ENCODE measurements at places on chromosomes 6 and 20. TPM values are rescaled to one million over a fixed set of nuclear protein-coding genes. Genes with fewer than 3 reads are reported as not detected.

GRCh38 chr6:3222506-3223038 is 4.9 kb downstream of the TUBB2B start:
- no peak overlapping the region for H3K27ac ChIP-seq
- no peak overlapping the region for H3K4me3 ChIP-seq
- no peaks in the 10 kb centered on the region for H3K36me3 ChIP-seq

DNA sequence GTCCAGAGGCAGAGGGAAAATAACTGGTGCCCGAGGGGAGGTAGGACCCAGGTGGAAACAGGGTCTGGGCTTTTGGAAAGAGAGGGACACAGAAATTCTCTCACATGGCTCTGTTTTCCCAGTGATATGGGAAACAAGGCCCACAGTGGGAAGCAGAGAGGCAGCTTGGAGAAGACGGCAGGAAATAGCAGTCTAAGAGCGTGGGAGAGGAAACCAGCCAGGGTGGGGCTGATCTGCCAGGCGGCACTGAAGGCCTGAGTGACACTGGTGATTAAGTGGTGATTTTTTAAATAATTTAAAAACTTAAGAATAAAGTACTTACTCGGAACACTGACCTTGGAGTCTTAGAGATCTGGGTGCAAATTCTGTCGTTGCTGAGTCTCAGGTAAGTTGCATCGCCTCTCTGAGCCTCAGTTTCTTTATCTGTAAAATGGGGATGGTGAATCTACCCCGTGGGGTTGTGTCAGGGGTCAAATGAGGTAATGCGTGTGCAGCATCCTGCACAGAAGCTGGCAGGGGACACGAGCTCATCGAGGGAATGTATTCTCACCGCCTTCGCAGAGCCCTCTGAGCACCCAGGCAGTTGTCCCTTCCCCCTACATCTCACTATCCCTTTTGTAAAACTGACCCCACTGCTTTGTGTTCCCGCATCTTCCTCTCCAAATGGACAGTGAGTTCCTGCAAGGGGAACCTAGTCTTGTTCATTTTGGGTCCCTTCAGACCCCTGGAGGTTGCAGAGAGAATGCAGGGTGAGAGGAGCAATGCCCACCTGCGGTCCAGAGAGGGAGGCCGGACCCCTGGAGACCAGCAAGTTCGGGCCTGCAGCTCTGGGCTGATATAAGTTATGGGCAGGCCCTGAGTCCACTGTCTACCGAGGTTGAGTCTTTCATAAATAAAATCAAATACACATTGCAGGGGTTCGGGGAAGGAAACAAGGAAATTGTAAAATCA is 228.6 kb upstream of the PMEPA1 start:
- no peak overlapping the region for H3K27ac ChIP-seq
- H3K4me1 ChIP-seq, result no peaks in the 10 kb centered on the region
- no peak for DNase-seq
- H3K27me3 ChIP-seq, result no peaks in the 10 kb centered on the region

- no peak overlapping the region for H3K27ac ChIP-seq
- no peaks in the 10 kb centered on the region for H3K36me3 ChIP-seq
- no peak for DNase-seq
- H3K27me3 ChIP-seq, result no peaks in the 10 kb centered on the region
- H3K4me1 ChIP-seq, result no peaks in the 10 kb centered on the region
- H3K4me3 ChIP-seq, result no peak overlapping the region
Observed at GRCh38 chr6:112665114-112665513, 318.0 kb downstream of the RFPL4B start.

GRCh38 chr20:37226889-37227288 is 34.7 kb downstream of the GHRH start:
- no peak overlapping the region for H3K4me3 ChIP-seq
- H3K36me3 ChIP-seq, result peaks cover 64% of the 10 kb centered on the region
- no peak for DNase-seq
- H3K4me1 ChIP-seq, result peaks cover 36% of the 10 kb centered on the region
- peak overlapping the region; percentile 68 for H3K27ac ChIP-seq

- no peak for DNase-seq
- H3K4me1 ChIP-seq, result no peaks in the 10 kb centered on the region
- no peaks in the 10 kb centered on the region for H3K27me3 ChIP-seq
- H3K4me3 ChIP-seq, result no peak overlapping the region
Observed at GRCh38 chr6:83047065-83047754, 18.4 kb downstream of the UBE3D start.

- no peaks in the 10 kb centered on the region for H3K36me3 ChIP-seq
- no peak for DNase-seq
- peak overlapping the region; percentile 87 for H3K4me3 ChIP-seq
- peak overlapping the region; percentile 99 for H3K27ac ChIP-seq
- no peaks in the 10 kb centered on the region for H3K27me3 ChIP-seq
Observed at GRCh38 chr20:58893355-58894120, 41.0 kb downstream of the GNAS start.

DNA sequence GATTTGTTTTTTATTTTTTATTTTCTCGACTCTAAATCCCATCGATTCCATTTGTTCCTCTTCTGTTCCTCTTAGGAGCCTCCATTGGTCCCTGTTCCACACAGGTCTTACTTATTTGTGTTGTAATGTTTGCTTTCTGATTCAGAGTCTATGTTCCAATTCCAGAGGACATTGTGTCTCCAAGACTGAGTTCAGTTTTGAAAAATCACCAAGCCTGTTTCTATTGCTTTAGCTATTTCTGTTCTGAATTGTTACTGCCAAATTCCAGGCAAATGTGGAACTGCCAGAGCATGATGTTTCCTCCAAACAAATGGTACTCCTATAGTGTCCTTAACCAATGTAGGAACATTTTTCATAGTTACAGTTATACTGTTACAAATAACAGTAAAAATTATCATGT is 270.9 kb upstream of the SPTLC3 start:
- DNase-seq, result no peak
- H3K27ac ChIP-seq, result peak overlapping the region; percentile 80
- no peaks in the 10 kb centered on the region for H3K27me3 ChIP-seq
- no peaks in the 10 kb centered on the region for H3K4me1 ChIP-seq
- H3K36me3 ChIP-seq, result no peaks in the 10 kb centered on the region

- H3K27me3 ChIP-seq, result peaks cover 24% of the 10 kb centered on the region
- no peak for DNase-seq
- no peaks in the 10 kb centered on the region for H3K4me1 ChIP-seq
Observed at GRCh38 chr6:136923116-136923953, 1.2 kb downstream of the SLC35D3 start.

DNA sequence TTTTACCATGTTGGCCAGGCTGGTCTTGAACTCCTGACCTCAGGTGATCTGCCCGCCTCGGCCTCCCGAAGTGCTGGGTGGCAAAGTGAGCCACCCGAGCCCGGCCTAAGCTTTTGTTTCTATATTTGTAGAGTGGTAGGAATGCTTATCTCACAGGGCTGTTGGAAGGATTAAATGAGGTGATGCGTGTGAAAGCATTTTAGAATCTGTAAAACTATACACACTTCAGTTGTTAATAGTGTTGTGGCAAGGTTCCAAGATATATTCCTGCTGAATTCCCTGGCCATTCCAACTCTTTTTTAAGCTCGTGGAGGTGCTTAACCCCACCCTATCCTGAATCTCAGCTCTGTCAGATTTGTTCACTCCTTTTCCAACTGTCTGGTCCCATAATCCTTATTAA is 89.9 kb upstream of the AKIRIN2 start:
- peak overlapping the region; percentile 36 for H3K27ac ChIP-seq
- H3K4me3 ChIP-seq, result no peak overlapping the region
- no peak for DNase-seq
- H3K4me1 ChIP-seq, result peaks cover 8% of the 10 kb centered on the region
- H3K27me3 ChIP-seq, result no peaks in the 10 kb centered on the region
- H3K36me3 ChIP-seq, result no peaks in the 10 kb centered on the region

GRCh38 chr6:72246926-72247325 is 360.6 kb downstream of the RIMS1 start:
- H3K27me3 ChIP-seq, result no peaks in the 10 kb centered on the region
- no peaks in the 10 kb centered on the region for H3K4me1 ChIP-seq
- H3K27ac ChIP-seq, result no peak overlapping the region
- no peak for DNase-seq
- no peak overlapping the region for H3K4me3 ChIP-seq
- H3K36me3 ChIP-seq, result no peaks in the 10 kb centered on the region

DNA sequence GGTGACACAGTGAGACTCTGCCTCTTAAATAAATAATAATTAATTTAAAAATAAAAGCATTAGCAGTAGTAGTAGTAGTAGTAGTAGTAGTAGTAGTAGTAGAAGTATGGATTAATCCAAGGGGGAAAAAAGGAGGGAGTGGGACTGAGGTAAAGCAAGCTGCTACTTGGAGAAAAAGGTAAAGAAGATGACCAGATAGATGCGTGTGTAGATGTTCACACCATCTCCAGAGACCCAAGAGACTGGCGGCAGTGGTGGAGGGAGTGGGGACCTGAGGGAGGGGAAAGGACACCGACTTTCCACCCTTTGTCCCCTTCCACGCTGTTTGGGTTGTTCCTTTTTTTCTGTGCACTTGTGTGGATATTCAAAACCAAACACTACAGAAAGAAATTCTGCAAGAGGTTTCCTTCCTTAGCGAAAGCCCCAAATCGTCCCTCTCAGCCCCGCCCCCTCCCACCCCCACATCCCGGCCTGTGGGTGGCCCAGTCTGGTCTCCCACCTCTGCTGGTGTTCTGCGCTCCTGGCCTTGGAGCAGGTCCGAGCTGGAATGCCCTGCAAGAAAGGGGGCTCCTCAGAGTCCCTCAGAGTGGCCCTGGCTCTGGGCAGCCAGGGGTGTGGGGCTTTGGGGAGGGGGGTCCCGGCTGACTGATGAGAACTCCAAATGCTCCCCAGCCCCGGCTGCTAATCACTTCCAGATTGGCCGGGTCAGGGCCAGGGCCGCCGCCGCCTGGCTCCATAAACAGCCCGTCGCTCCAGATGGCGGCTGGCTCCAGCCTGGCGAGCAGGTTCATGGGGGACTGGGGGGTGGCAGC is 60.2 kb downstream of the UBE2V1 start:
- H3K27me3 ChIP-seq, result no peaks in the 10 kb centered on the region
- no peak overlapping the region for H3K4me3 ChIP-seq
- no peak for DNase-seq
- no peaks in the 10 kb centered on the region for H3K36me3 ChIP-seq

DNA sequence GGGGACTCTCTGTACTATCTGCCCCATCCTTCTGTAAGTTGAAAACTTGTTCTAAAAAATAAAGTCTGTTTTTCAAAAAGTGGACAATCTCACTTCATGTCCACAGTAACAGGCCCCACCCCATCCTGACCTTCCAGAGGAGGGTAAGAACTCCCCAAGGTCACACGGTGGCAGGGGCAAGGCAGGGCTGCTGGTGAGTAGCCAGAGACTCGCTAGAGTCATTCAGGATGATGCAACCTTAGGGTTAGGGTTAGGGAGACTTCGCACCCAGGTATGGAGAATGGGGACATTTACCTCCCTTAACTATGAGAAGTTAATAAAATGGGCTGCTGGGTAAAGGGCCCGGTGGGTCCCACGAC is 15.4 kb downstream of the PEDS1 start:
- no peaks in the 10 kb centered on the region for H3K27me3 ChIP-seq
- DNase-seq, result no peak
- no peak overlapping the region for H3K4me3 ChIP-seq
- no peaks in the 10 kb centered on the region for H3K4me1 ChIP-seq
- H3K36me3 ChIP-seq, result peaks cover 30% of the 10 kb centered on the region
- peak overlapping the region; percentile 71 for H3K27ac ChIP-seq

DNA sequence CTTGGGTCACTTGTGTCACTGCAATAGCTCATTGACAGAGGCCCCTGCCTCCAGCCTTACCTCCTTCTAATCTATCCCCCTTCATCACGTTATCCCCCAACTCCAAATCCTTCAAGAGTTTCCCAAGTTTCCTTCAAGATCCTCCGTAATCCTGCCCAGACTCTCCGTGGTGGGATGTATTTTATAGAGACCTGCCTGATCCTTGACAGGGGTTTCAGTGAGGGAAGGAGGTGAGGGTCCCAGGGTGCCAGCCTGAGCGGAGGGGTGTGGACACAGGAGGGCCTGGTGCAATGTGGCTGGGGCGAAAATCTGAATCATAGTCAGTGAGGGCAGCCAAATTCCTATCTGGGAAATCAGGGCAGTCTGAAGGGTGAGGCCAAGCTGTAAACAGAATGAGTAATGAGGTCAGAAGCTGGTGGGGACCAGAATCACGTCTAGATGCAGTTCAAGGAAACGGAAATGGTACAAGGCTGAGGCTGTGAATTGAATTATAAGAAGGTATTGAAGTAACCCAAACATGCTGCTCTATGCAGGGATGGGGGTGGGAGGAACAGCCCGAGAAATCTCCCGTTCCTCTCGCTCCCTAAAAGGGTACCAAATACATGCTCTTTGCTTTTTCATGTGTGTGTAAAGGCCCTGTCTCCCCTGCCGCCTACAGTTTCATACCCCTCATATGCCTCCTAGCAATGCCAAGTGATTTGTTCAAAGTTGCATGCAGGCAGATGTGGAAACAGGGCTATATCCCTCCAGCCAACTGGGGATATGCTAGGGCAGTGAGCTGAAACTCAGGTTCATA is 35.4 kb upstream of the PIM1 start:
- no peaks in the 10 kb centered on the region for H3K27me3 ChIP-seq
- H3K27ac ChIP-seq, result peak overlapping the region; percentile 39
- DNase-seq, result peak; percentile 68

- no peaks in the 10 kb centered on the region for H3K36me3 ChIP-seq
- H3K27ac ChIP-seq, result no peak overlapping the region
Observed at GRCh38 chr6:140029551-140029950, 655.1 kb upstream of the CITED2 start.

DNA sequence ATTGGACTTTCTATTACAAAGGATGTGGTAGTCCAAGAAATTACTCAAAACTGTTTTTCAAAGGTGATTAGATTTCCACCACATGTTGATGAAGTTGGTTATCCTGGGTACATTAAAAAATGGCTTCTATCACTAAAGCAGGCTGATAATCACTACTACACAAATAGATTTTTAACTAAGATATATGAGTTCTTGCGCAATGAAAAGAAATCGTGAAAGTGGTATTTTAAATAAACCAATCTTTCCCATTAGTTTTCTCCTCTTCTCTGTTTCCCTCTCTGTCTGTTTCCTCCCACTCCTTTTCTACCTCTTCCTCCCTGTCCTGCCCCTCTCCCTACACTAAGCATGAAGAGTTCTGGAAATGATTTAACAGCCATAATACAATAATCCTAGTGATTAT is 487.9 kb upstream of the CITED2 start:
- H3K36me3 ChIP-seq, result no peaks in the 10 kb centered on the region
- no peaks in the 10 kb centered on the region for H3K4me1 ChIP-seq
- H3K4me3 ChIP-seq, result no peak overlapping the region
- H3K27me3 ChIP-seq, result no peaks in the 10 kb centered on the region

PDYN gene
- total RNA-seq, result not detected

DDX43 gene
- total RNA-seq, result 0.85 TPM

ALDH5A1 gene
- total RNA-seq, result 5.0 TPM

SLC22A23 gene
- 7.2 TPM for total RNA-seq

PRR3 gene
- 3.7 TPM for total RNA-seq

EYA4 gene
- 16.2 TPM for total RNA-seq

GSTA2 gene
- not detected for total RNA-seq

SLC2A4RG gene
- 30.7 TPM for total RNA-seq

Data from right atrium auricular region (tissue), 2 donors.